ENCODE measurements at places on chromosomes 16 and 17. TPM values are rescaled to one million over a fixed set of nuclear protein-coding genes. Genes with fewer than 3 reads are reported as not detected.

Gene PTGES3L
- total RNA-seq, result 0.65 TPM

Gene KRTAP3-2
- total RNA-seq, result not detected

Gene TRPV3
- total RNA-seq, result 1.9 TPM

Gene DPEP1
- not detected for total RNA-seq

Gene JPT1
- total RNA-seq, result 71.1 TPM
